ELR (cell line): ENCODE measurements at places on chromosomes 3 and 15.

DNA sequence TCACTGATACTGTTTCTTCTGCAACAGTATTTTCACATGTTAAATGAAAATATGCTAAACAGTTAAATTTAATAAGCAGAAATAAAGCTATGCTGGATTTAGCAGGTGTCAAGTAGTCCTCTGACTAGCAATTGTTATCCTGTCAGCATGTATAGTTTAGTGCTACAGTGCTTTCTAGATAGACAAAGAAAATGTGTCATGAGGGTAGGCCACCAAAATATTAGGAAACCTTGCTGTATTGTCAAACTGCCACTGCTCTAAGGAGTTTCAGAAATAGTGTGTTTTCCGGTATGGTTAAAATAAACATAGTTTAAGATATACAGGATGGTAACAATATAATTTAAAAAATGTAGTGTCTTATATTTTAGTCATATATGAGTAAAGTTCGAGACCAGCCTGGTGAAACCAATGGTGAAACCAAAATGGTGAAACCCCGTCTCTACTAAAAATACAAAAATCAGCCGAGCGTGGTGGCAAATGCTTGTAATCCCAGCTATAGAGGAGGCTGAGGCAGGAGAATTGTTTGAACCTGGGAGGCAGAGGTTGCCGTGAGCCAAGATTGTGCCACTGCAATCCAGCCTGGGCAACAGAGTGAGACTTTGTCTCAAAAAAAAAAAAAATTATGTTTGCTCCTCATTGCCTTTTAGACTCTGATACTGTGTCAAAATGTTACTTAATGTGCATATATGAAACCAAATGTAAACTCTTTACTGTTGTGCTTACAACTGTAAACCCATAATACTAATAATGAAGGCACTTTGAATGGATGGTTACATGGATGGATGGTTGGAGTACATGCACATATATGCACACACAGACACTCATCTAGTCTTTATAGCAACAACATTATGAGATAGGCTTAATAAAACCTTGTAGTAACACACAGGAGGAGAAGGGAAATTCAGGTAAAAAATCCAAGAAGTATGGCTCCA is 204.8 kb downstream of the RSRC1 start:
- DNase-seq: no peak

- DNase-seq: peak; percentile 54
These were observed 44.4 kb upstream of the C3orf38 start for GRCh38 chr3:88105325-88105724.

DNA sequence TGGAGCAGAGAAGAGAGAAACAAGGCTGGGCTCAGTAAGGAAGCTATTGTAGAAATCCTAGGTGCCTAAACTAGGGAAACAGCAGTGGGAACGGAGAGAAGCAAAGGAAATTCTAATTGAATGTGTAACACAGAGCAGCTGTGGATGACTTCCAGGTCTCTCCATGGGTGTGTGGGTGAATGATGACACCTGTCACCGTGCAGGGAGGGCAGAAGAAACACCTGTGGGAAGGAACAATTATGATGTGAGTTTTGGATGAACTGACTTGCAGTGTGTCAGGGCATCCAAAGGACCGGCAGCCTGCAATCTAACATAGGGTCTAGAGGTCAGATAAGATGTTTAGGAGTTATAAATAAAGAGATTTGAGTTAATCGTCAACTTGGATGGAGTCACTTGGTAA is 144.2 kb downstream of the RYR3 start:
- DNase-seq: no peak

DNA sequence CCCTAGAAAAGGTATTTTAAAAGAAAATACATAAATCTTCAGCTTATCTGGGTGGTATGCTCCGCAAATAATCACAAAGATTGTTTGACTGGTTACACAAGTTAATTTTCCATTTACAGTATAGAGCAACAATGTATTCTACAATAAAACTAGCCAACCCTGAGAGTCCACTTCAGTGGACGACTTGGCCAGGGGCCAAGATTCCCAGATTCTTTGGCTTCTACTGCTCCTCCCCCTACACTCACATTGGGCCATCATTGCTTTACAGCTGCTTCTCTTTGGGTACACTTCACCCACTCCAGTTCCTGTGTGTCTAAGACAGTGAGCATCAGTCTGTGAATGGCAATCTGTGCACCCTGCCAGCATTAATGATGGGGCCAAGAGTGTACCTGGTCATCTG is 17.2 kb upstream of the PRICKLE2 start:
- DNase-seq: no peak

DNA sequence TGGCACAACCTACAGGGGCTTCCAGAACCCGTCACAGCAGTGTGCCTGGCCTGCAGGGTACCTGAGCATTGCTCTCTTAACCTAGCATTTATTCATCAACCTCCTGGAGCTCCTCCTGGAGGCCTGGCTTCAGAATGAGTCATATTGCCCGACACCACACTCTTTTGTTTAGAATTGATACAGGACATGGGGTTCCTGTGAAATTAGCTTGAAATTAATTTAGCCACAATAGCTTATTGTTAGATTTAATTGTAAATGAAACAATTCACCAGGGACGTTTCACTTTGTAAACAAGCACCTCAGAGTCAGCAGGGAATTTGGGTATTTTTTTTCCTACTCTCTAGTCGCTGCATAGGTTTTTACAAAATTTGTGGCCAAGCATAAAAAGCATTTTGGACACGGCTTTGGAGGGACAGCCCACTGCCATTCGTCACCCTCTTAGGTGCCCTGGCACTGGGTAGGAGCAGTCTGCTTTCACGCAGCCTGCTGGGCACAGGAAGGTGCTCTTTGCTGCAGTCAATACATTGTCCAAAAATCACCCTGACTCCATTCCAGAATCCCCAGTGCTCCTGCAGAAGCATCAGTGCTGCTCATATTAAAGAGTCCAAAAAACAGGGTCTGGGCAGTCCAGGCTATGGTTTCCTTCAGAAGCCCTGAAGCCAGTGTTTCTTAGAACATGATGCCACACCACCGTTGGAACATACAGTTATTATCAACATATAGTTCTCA is 60.8 kb upstream of the MEF2A start:
- peak; percentile 46 for DNase-seq

GRCh38 chr3:122415104-122415744 is 638 bp downstream of the WDR5B start:
- DNase-seq: peak; percentile 63

DNA sequence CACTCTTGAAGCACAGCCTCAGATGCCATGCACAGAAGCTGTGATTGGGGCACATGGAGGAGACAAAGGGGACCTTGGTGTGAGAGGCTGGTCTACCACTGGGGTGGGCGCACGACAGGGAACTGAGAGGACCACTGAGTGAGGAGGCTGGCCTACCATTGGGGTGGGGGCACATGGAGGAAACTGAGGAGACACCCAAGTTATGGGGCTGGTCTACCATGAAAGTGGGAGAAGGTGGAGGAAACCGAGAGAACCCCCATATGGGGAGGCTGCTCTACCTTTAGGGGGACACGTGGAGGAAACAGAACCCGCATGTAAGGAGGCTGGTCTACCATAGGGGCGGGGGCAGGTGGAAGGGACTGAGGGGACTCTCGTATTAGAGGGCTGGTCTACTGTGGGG is 153.4 kb downstream of the FBLN2 start:
- no peak for DNase-seq

DNA sequence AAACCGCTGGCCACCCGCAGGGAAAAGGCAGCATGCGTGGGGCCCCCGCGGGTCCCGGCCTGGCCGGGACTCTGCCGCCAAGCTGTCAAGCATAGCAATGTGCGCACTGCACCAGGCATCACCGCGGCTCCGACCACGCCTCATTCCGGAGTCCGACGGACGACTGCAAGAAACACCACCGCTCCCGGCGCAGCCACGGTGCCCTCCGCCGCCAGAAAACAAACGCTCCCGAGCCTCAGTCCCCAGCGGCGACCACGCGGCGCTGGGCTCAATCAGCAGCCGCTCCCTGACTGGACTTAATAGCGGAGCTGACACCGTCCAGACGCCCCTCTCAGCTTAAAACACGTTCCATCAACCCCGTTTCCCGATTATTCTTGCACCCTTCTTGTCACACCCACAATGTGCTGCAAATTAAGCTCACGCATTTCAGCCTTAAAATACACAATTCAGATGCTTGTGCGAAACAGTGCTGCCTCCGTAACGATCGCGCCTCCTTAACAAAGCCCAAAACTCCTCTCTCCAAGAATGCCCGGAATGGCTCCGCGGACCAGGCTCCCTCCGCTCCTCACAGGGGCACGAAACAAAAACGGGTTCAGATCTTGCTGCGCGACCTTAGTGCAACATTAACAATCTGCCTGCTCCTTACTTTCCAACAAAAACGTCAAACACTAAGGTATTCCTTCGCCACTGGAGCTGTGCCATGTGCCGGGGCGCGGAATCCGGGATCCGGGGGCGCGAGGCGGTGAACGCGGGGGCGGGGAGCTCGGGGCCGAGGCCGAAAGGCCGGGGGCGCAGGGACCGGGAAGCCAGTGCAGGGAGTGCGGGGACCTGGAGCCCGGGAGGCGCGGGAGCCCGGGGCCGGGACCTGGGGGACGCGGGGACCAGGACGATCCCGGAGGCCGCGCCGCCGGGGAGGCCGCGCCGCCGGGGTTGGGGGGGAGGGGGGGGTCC is 655 bp downstream of the CYFIP1 start:
- DNase-seq: peak; percentile 70

- DNase-seq: peak; percentile 95
These were observed 7.8 kb upstream of the KIF7 start for GRCh38 chr15:89662893-89663626.

DNA sequence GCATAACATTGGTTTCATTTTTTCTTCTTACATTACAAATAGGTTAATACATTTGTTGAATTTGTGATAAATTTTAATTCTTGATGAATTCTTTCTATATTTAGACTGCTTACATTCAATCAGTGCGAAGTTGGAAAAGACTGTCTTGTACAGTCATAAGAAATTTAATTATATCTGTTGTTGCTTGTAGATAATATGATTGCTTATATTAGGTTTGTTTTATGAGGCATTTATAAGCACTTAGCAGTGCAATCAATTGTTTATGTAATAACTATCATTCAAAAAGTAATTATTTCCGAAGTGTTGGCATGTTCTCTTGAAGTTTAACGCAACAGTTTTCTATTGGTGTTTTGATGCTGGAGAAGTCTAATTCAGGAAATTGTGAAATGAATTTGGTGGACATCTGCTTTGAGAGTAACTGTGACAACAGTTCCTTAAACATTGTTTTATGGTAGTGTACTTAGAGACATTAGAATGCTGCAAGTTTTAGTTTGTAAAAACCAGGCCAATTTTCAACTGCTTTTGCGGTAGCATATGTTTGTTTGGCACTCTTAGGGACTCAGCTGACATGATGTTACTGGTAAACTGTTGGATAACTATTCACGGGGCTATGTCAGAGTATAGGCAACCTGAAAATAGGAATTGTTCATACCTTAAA is 99.7 kb downstream of the NAALADL2 start:
- no peak for DNase-seq

- DNase-seq: no peak
These were observed 3.4 kb upstream of the CTNNB1 start for GRCh38 chr3:41195946-41196345.

GRCh38 chr3:161273589-161274218 is 52.6 kb downstream of the NMD3 start:
- DNase-seq: peak; percentile 69

- DNase-seq: no peak
These were observed 26.8 kb downstream of the TARS3 start for GRCh38 chr15:101697488-101697887.

DNA sequence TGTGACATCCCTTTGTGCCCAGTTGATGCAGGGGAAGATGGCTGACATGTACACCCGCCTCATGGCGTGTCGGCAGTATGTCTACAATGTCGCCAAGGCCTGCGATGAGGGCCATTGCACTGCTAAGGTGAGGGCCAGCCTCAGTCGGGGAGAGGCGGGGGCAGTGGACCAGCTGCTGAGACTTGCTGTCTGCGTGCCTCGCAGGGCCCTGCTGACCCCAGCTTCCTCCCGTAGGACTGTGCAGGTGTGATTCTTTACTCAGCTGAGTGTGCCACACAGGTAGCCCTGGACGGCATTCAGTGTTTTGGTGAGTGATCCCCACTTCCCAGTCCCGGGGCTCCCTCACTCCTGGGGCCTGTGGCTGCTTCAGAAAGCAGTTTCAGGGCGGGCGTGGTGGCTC is 10.5 kb downstream of the IVD start:
- DNase-seq: no peak

- no peak for DNase-seq
These were observed 62.5 kb downstream of the CDAN1 start for GRCh38 chr15:42674472-42674871.

DNA sequence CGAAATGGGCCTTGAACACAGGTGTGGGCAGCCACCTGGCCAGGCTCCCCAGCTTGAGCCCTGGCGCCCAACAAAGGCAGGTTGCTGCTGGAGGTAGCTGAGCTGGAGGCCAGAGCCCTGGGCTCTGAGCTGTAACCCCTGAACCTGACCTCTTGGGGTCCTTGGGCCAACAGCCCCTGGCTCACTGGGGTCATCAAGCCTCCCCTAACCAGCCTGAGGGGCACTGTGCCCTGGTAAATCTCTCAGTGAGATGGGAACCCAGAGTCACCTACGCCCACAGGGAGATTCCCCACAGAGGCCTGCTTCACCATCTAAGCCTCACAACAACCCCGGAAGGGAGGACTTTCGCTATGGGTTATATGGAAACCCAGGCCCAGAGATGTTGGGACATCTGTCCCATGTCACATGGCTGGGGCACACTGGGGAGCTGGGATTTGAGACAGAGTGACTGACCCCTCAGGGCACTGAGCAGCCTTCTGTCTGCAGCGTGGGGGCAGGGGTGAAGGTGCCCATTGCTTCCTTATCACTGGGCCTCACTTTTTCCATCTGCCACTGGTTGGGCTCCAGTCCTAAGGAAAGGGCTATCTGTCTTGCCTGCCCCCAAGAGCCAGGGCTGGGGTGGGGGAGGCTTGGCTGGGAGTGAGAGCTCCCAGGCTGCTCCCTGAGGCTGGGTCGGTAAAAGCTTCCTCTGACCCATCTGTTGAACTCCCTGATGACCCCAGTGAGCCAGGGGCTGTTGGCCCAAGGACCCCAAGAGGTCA is 59.1 kb downstream of the IQSEC1 start:
- DNase-seq: no peak

- DNase-seq: peak; percentile 37
These were observed 40.5 kb downstream of the RASGRP1 start for GRCh38 chr15:38524156-38524555.

DNA sequence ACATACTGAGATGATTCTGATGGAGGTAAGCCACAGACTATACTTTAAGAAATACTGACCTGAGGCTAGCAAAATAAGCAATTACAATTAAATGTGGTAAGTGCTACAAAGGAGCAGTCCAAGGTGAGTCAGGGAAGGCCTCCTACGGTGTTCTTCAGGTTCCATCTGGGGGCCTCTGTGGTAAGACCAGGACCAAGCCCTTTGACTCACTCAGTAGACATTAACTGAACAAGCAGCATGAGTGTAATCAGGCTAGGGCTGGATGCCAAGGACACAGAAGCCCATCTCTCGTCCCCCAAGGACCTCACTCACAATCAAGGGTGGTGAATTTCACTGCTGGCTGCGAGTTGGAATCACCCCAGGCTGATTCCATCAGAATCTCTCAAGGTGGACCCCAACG is 37.3 kb downstream of the DZIP1L start:
- DNase-seq: peak; percentile 80

DNA sequence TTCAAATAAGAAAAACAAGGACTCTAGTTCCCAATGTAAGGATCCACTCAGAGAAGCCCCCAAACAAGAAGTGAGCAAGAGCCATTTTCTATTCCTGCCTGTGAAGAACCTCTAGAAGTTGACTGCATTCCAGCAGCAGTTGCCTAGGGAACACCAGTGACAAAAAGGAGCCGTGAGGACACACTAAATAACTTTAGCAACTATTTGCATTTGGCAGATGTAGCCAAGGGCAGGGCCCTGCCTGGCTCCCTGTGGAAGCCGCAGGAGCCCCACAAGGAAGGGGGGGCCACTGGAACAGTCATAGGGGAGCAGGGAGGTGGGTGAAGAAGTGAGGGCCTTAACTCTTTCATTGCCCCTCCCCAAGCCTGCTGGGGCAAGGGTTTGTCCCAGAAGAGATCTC is 470.2 kb upstream of the PROK2 start:
- no peak for DNase-seq
